ENCODE measurements at places on chromosomes 6 and 20.
A peak's percentile ranks its signal among the peaks of the same experiment; 100 is the strongest.

GRCh38 chr6:134632024-134632423 lies 314.1 kb upstream of the SGK1 start:
- DNase-seq, result no peak

DNA sequence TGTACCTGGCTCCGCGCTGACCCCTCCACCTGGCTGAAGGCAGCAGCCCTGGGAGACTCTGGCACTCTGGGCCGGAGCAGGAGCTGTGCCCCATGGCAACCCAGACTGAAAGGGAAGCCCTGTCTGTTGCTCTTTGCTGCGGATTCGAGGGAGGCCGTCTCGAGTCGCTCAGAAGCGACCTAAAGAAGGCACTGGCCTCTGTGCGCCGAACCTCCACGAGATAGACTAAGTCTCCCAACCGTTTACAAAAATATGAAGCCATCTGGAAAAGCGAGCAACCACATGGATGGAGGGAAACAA lies 10.5 kb upstream of the TBX18 start:
- no peak for DNase-seq

GRCh38 chr6:15547400-15547799 lies 115.4 kb downstream of the DTNBP1 start:
- DNase-seq, result no peak

- DNase-seq, result no peak
Measured at GRCh38 chr6:42051268-42051653, 937 bp downstream of the TAF8 start.

GRCh38 chr6:10644225-10644624 lies 50.2 kb downstream of the C6orf52 start:
- no peak for DNase-seq

DNA sequence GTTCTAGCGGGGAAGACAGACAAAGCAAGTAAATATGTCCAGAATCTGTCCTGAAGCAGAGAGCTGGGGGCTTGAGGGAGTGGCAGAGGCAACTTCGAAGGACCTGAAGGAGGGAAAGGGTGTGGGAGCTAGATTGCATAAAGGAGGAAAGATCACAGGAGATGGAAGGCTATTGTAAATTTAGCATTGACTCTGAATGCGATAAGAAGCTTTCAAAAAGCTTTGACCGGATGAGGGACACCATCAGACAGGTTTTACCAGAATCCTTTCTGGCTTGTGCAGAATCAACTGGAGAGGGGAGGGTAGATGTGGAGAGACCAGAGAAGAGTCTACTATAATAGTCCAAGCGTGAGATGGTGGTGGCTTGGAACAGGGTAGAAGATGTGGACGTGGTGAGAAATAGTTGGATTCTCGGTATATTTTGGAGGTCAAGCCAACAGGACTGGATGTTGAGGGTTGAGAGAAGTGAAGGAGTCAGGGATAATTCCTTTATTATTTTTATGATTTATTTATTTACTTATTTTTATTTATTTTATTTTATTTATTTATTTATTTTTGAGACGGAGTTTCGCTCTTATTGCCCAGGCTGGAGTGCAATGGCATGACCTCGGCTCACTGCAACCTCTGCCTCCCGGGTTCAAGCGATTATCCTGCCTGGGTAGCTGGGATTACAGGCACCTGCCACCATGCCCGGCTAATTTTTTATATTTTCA lies 19.9 kb upstream of the RIPOR3 start:
- no peak for DNase-seq

- no peak for DNase-seq
Measured at GRCh38 chr6:160178271-160178670, 56.7 kb downstream of the SLC22A1 start.

DNA sequence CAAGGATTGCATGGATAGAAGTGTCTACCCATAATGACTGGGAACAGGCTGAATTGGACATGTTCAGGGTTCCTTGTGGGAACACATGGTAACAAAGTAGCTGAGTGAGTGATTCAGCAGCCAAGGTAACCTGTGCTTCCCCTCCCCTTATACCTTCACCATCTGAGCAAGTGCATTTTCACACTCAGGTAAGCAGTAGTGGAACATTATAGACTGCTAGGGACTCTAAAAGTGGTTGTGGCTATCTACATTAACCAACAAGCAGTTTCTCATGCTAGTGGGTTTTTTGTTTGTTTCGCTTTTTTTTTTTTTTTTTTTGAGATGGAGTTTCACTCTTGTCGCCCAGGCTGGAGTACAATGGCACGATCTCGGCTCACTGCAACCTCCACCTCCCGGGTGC lies 41.4 kb downstream of the KIZ start:
- no peak for DNase-seq

GRCh38 chr6:48036316-48036715 lies 74.7 kb downstream of the PTCHD4 start:
- DNase-seq, result peak; percentile 61

DNA sequence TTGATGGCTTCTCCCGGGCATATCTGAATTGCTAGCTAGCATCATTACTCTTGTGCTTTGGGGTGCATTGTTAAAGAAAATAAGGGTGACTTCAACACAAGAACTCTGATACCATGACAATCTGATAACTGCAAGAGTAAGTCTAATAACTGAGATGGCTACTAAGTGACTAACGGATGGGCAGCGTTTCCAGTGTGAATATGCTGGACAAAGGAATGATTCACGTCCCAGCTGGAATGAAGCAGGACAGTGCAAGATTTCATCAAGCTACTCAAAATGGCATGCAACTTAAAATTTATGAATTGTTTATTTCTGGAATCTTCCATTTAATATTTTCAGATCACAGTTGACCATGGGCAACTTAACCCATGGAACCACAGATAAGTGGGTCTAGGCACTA lies 31.7 kb downstream of the MOXD1 start:
- peak; percentile 66 for DNase-seq

- no peak for DNase-seq
Measured at GRCh38 chr6:136773473-136773796, 18.8 kb downstream of the MAP3K5 start.

DNA sequence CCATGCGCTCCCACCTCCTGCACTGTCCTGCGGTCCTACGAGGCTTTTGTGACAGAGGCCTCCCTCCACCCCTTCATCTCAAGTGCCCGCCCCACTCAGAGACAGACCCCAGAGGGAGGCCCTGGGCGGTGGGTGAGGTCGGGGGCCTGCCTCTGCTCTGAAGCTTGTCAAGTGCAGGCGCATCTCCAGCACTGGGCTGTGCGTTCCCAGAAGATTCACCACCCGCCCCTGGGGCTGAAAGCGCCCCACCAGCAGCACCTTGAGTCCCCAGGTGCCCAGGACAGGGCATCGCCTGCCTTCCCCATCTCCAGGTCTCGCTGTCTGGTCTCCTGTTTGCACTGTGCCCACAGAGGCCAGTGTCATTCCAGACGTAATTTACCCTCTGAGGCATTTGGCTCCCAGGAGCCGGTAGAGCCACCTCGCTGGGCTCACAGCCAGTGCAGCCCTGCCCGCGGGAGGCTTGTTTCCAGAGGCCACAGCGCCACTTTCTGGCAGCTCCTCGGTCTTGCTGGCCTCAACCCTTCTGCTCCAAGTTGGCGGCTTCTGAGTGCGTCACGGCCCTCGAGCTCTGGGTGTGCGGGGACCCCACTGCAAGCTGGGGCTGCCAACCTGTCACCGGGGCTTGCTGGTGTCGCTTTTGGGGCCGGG lies 191.1 kb downstream of the TAF4 start:
- DNase-seq, result peak; percentile 47

GRCh38 chr6:26389349-26389894 lies 6.5 kb downstream of the BTN2A2 start:
- peak; percentile 50 for DNase-seq

Measured in fibroblast of skin of right biceps (primary cell).